ENCODE measurements at places on chromosomes 6 and 20.

- DNase-seq: no peak
These were observed 50.8 kb downstream of the BCAS1 start for GRCh38 chr20:54019585-54019984.

DNA sequence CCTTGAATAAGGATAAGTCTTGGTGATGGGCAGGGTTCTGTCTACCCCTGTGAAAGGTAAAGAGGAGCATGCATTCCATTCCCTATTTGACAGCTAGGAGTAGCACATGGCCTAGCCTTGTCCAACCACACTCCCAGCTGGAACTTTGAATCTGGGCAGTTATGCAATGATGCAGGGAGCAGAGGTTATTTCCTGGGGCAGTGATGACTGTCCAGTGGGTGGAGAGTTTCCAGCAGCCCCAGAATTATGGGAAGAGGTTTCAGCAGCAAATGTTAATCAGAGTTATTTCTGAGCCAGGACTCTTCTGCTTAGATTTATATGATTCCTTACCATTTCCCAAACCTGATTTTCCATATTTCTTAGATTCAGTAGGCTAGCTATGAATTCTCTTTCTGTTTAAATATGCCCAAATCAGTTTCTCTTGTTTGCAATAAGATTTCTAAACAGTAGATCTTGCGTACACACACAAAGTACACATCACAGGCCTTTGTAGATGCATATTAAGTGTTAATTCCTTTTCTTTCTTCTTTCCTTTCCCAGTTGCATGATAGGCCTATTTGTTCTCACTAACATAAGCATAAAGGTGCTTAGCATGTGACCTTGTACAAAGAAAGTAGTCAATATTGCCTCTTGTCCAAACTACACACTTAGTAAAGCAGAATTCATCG, 17.3 kb upstream of the TXLNB start:
- DNase-seq: no peak

- peak; percentile 45 for DNase-seq
These were observed 8.1 kb upstream of the TSPYL1 start for GRCh38 chr6:116287689-116288282.

GRCh38 chr20:47741669-47742608, 43.3 kb downstream of the SULF2 start:
- DNase-seq: no peak

- no peak for DNase-seq
These were observed 88.4 kb upstream of the CCDC167 start for GRCh38 chr6:37587866-37588734.

- no peak for DNase-seq
These were observed 11.9 kb downstream of the CCDC167 start for GRCh38 chr6:37487591-37488380.

DNA sequence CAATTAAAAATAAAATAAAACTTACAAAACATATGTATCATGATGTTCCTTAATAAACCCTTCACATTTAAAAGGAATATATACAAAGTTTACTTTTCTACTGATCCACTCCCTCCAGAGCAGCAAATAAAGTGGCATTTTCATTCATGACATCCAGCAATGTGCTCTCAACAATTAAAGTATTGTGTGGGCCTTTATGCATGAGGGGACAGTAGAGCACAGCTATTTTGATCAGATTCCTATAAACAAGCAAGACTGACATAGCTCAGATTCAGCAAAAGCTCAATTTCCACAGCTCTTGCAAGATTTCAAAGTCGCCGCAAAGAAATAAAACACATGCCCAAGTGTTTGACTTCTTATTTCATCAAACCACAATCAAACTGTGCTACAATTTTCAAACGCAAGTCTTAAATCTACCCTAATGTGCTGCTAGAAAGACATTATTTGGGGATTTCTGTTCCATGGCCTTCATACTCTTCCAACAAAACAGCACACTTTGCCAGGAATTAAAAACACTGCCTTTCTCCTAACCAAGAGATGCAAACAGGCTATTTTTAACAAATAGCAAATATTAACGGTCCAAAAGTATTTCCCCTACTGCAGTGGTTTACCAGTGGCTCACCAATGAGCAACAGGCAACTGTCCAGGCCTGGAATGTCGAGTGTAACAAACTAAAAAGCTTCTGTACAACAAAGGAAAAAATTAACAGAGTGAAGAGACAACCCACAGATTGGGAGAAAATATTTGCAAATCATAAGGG, 52.3 kb downstream of the MBOAT1 start:
- DNase-seq: no peak

DNA sequence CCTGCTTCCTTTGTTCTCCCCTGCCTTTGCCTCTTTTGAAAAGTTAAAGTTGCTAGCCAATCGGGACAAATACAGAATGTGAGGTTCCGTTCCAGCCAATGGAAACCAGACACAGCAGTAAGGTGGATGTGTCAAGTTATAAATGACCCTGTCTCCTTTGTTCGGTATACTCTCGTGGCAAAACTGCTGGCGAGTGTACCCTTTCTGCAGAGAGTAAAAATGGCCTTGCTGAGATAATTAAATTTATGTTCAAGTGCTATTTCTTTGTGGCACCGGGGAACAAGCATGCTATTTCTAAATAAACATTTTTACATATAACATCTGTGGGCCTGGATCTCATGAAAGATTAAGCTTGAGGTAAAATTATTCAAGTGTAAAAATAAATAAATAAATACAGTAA, 50.2 kb downstream of the RARS2 start:
- DNase-seq: no peak

DNA sequence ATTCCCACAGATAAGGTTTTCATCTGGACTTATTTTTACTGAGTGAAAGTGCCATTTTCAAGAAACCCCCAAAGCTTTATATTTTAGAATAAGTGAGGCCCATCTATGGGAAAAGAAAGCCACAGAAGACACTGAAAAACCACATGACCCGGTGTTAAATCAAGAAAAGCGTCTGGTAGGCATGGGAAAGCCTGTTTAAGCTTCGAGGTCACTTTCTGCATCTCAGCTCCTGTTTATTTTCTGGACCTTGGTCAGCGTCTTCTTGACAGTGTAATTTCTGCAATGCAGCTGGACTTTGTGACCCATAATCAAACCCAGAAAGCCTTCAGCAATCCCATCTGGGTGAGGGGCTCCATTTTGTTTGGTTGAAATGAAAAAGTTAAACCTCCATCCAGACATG, 59.6 kb upstream of the NEDD9 start:
- DNase-seq: peak; percentile 12

DNA sequence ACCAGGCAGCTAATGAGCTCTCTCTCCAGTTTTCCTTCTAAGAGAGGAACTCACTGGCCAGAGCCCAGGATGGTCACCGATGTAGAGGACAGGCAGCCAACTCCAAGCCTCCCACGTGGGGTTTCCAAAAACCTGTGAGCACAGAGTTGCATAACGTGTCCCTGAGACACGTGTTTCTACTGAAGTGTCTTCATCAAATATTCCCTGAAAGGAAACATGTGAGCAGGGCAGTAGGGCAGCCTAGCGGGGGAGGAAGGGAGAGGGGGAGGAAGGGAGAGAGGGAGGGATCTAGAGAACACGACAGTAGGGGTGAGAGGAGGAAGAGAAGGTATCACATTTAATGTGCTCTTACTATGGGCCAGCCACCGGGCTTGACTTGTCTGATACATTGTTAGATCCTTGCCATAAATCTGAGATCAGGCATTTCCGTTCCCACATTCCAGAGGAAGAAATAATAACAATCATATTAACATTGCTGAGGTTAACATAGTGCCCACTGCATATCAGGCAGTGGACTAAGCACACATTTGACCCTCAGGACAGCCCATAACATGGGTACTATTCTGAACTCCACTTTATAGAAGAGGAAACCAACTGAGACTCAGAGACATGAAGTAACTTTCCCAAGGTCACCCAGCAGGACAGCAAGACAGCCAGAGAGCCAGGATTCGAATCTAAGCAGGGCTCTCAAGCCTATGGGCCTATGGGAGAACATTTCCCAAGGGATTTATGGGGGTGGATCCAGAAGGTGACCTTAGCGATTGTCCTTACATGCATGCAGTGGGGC, 4.5 kb upstream of the SYS1 start:
- DNase-seq: no peak

- no peak for DNase-seq
These were observed 9.7 kb upstream of the TBC1D7 start for GRCh38 chr6:13338038-13338437.

All from activated CD4-positive, alpha-beta T cell treated with anti-CD3 and anti-CD28 coated beads, Interleukin-2, Interleukin-6, amounts not matched to agents 100 ng/mL and 50 ng/mL, durations not matched to agents 16 hours and 8 hours (primary cell).